ENCODE measurements at places on chromosomes 6 and 20.
A peak's percentile ranks its signal among the peaks of the same experiment; 100 is the strongest.

- peak; percentile 15 for DNase-seq
Observed at GRCh38 chr20:3172933-3173609, at the start of gene LZTS3. Gene LZTS3, minus strand, starts transcription at chr20:3173549. Its CDS starts 6,386 bp downstream, at chr20:3167163.

- no peak for DNase-seq
Observed at GRCh38 chr6:33433544-33434191, 13.8 kb downstream of the SYNGAP1 start.

DNA sequence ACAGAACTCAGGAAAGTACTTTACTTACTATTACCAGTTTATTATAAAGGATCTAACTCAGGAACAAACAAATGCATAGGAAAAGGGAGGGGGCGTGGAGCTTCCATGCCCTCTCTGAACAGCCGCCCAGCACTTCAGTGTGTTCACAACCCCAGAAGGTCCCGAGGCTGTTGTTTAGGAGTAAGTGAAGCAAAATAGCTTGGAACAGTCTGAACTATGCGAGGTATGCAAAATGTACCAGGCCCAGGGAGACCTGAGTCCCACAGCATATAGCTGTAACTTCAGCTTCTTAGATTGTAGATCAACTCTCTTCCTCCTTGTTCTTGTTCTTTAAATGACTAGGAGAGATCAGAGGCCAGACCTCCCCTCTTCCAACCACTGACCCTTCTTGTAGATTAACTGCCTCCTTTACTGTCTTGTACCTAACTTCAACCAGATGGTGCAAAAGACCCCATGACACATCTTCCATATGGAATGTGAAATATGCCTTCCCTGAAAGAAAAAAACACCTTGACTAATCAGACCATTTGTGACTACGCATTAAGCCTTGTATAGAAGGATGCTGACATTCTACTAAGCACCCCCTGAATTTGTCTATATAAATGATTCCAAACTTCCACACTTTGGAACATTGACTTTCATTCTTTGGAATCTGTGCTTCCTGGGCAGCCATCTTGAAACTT lies 98.8 kb upstream of the SNX9 start:
- no peak for DNase-seq

DNA sequence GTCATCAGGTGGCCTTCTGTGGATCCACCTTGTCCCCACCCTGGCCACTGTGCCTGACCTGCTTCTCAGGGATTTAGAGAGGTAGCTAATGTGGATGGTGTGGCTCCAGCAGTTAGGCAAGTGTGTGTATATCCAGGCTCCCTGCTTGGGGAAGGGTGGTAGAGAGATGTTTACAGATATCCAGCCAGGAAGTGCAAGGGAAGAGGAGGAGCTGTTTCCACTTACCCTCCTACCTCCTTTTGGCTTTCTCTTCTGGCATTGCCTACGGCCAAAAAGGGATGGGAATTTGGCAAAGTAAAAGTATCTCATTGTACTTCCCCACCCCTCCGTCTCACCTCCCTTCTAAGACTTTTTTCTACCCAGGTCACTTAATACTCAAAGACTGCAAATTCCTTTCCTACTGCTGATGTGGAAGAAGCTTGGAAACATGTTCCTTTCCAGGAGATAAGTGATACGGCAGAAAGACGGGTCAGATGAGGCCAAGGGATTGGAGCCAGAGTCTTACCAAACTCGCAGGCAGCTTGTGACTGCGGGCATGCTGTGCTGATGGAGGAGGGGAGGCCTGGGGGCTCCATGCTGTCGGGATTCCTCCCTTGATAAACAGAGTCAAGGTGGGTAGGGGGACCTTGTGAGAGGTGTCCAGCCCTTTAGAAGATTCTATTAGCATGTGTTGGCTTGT lies 253.4 kb downstream of the PRL start:
- DNase-seq: no peak

GRCh38 chr6:82348130-82348529 lies 15.5 kb upstream of the TPBG start:
- no peak for DNase-seq

DNA sequence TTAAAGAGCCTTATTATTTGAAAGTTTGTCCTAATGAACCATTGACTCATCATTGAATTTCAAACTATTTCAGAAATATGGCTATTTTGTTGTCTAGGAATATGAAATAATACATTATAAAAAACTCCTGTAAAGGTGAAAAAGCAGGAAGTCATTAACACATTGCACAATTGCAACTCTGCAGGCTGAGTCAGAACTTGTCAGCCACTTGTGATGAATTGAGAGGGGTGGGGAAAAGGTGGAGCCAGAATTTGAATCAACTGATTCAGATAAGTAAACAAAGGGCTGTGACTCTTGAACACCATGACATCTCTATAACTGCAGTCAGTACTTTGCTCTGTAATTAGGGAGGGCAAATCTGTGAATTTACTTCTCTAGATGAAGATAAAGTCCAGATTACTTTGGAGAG lies 6.0 kb downstream of the C6orf141 start:
- no peak for DNase-seq

- DNase-seq: peak; percentile 16
Observed at GRCh38 chr6:39892490-39893129, 41.7 kb downstream of the MOCS1 start.

GRCh38 chr6:90816764-90817163 lies 229.9 kb upstream of the MAP3K7 start:
- no peak for DNase-seq

GRCh38 chr6:31356216-31356945 lies 598 bp downstream of the HLA-B start:
- DNase-seq: no peak

DNA sequence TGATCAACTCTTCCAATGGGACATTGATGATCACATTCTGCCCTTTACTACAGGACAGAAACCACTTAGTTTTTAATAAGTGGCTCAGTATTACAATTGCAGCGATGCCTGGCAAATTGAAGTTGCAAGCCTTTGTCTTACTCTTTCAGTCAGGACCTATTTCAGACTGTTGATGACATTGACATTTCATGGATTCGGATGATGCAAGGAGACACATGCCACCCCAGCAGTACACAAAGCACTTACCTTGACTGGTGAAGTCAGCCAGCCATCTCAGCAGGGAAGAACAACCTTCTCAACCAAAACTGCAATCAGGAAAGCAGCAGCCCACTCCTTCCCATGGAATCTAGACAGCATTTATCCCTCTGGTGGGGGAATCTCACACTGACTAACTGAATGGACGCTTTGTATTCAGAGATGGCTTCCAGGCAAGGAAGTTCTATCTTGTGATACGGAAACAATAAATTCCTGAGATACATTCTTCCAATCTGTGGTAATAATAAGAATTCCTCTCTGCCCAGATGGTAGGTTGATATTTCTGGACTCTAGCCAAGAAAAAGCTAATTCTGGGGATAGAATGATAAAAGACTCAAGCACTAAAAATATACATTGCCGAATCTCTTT lies 24.8 kb downstream of the NFYA start:
- no peak for DNase-seq

DNA sequence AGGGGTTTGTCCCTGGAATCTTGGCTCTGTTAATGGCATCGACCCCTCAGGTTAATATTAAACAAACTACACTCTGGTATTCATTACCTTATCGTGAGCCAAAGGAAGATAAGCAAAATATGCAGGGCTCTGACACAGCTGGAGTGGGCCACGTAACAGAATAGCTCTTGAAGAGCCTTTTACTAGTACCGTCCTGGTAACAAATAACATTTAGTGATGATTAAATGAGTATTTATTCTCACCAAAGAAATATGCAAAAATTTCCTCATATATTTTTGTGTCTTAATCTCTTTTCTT lies 20.1 kb upstream of the UTRN start:
- no peak for DNase-seq

DNA sequence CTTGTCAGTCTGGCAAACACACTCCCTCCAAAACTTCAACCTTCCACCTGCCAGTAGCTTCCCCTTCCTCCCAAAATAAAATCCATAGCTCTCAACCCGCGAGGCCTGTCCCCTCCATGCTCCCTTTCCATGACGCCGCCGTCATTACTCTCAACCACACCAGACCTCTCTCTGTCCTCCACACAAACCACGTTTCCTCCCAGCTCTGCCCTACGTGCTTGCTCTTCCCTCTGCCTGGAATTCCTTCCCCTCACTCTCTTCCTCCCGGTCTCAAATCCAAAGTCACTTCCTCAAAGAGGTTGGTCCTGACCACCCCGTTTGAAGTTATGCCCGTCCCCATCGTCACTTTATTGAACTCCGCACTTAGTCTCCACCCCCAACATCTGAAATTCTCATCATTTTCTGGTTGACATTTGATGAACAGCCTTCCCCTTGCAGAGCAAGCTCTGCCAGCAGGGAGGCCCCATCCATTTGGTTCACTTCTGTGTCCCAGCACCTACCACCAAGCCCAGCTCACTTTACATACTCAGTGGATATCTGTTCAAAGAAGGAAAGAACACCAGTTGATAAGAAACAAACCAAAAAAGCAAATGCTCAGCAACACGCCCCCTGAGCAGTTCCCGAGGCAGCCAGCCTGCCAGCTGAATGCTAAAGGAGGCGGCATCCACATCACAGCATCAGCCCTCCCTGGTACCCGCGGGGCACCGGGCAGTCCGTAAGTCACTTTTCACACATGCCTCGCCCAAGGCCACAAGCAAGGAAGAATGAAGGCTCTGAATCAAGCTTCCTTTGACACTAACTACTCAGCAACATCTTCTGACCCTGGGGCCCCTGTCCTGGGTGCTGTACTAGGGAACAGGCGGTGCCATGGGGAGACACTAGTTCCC lies 125.0 kb downstream of the NFATC2 start:
- peak; percentile 28 for DNase-seq

DNA sequence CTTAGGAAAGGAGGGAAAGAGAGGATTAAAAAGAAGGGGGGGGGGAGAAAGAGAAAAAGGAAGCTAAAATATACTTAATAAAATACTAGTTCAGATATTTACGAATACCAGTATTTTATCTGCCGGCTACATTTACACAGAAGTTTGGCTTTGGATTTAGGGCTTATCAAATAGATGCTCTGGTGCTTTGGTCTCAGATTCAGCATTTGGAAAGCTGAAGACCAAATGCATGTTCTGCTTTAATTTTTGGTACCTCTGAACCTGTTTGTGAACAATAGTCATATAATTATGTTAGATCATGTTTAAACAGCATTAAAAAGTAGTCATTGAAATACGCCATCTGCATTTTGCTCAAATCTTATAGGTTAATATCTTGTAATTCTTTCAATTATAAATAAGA lies 786.0 kb upstream of the CITED2 start:
- no peak for DNase-seq

DNA sequence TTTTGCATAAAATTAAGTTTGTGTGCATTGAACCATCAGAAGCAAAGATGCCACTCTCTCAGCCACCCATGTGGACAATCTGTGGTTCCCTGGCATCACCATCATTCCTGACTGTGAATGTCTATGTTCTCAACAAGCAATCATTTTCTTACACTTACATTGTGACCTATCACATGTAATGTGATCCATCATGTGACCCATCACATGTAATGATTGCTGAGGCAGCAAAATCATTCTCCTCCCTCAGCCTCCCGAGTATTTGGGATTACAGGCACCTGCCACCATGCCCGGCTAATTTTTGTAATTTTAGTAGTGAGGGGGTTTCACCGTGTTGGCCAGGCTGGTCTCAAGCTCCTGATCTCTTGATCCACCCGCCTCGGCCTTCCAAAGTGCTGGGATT lies 22.0 kb upstream of the ZNF133 start:
- no peak for DNase-seq

GRCh38 chr6:35969646-35970045 lies 48.7 kb upstream of the SRPK1 start:
- DNase-seq: no peak

DNA sequence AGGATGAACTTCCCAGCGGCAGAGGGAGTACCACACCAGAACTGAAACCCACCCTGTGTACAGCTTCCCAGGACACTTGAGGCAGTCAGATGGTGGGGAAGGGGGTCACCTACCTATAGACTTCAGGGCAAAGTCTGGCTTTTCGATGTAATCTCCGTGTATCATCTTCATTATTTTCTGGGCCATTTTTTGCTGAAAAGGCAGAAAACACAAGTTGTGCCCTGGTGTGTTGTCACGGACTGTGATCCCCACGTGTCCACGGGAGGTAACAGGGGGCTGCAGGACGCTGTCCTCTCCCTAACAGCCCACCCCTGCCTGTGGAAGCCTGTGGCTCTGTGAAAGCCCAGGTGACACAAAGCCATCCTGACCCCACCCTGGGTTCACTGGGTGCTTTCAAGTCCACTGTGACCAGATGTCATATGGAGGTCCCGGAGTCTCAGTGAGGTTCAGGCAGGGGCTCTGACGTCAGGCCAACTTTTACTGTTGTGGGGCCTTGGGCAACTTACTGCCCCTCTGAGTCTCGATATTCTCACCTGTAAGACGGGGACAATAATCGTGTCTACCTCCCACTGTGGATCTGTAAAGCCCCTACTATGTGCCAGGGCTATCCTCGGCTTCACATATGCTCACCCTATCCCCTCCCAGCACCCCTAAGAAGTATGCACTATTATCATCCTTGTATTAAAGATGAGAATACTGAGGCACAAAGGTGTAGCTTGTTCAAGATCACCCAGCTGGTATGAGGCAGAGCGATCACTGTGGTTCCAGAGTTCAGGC lies 14.5 kb downstream of the SUN5 start:
- no peak for DNase-seq

DNA sequence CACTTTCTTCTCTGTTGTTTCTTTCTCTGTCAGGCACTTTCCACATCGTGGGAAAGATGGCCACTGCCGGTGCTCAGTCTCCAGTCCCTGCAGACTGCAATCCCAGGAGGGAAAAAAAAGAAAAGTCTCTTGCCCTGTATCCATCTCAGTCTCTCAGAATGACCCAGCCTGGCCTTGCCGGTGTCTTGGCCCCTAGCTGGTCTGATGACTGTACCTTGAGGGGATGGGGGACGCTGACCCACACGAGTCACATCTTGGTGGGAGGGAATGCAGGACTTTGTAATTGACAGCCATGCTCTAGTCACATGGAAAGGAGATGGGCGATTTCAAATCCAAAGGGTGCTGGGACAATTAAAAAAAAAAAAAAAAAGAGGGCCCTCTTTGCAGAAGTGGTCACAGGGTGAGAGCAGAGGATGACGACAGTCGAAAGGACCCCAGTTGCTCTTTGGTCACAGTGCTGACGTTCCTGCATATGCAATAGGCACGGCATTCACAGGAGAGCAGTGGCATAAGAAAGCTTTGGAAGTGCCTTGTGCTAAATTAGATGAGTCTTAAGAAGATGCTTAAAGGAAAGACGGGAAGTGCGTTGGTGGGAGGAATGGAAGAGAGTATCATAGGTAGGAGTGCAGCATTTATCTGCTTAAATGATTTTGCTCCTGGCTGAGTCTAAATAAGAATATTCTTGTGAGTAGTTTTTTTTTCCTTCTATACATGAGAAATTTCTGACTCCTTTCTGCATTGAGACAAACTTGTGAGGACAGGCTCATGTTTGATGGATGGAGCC lies 63.9 kb upstream of the AKAP12 start:
- DNase-seq: no peak

DNA sequence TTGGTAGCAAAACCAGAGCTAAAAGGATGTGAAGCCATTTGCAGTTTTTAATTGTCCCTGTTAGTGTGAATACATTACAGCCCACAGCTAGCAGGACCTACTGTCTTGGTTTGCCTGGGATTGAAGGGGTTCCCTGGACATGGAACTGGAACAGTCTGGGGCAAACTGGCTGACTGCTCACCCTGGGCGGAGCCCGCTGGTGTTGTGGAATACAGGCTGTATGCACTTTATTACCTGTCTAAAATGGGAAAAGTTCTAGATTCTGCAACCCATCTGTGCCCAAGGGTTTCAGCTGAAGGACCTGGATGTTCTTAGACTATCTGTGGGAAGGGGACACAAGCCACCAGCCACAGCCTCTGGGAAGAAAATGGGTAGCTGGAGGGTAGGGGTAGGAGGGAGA lies 12.2 kb upstream of the CDKN1A start:
- DNase-seq: no peak
